ENCODE measurements at places on chromosomes 6 and 20. TPM values are rescaled to one million over a fixed set of nuclear protein-coding genes. Genes with fewer than 3 reads are reported as not detected.

Gene POM121L2
- total RNA-seq: not detected

Gene BNIP5
- total RNA-seq: not detected

DNA sequence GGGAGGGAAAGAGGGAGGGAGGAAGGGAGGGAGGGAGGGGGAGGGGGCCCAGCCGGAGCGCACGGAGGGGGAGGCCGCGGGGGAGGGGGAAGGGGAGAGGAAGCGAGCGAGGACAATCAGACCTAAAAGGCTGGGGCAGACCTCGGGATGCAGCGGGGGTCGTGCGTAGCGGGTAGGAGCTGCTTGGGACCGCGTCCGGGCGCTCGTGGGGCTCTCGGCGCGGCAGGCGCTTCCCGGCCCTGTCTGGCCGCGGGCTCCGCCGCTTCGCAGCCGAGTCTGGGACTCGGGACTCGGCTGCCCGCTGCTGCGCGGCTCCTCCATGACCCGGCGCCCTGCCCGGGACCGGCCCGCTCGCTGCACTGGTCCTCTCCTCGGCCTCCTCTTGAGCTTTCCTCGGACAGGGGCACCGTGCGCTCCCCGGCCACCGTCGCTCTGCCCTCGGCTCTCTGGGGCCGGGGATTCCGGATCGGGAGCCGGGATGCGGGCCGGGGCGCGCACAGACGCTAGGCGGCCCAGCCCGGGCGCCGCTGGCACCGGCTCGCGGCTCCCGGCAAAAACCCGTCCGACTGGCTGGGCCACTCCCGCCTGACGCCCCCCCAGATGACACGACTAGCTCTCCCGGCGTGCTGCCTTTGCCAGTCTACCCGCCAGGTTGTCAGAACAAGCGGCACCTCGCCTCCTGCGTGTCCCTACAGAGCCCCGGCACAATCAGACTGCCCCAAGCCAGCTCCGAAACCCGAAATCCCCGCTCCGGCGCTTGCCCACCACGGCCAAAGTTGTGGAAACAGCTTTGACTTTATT is 2.2 kb downstream of the TFAP2A start:
- no peak for DNase-seq

DNA sequence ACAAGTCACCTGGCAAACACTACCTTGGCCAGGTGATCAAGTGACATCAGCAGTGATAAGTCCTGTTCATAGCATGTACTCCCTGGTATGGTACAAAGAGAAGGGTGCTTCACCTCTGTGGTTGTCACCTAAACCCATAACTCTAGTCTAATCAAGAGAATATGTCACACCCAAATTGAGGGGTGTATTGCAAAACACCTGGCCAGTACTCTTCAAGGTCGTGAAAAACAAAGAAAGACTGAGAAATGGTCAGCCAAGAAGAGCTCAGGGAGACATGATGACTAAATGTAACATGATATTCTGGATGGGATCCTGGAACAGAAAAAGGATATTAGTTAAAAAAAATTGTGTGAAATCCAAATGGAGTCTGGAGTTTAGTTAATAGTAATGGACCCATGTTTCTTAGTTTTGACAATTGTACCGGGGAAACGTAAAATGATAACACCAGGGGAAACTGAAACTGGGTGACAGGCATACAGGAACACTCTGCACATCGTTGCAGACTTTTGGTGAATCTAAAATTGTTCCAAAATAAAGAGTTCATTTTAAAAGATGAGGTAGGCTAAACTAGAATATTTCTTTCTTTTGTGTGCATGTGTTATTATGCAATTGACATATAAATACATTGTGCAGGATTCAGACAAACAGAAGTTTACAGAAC is 262.0 kb downstream of the CDC5L start:
- no peak for DNase-seq

- peak; percentile 17 for DNase-seq
Measured at GRCh38 chr6:2695454-2696095, 55.1 kb downstream of the MYLK4 start.
